ENCODE measurements at places on chromosomes 4 and X. TPM values are rescaled to one million over a fixed set of nuclear protein-coding genes. Genes with fewer than 3 reads are reported as not detected.

MGARP gene
- total RNA-seq, result not detected

GRCh38 chrX:31222946-31223345, 151.1 kb upstream of the FTHL17 start:
- DNase-seq, result no peak

LGI2 gene
- total RNA-seq, result 0.18 TPM

GRCh38 chr4:17580969-17581368, 4.0 kb downstream of the LAP3 start:
- no peak for DNase-seq

- no peak for DNase-seq
Measured at GRCh38 chr4:44679060-44679459, 840 bp downstream of the GUF1 start.

DNA sequence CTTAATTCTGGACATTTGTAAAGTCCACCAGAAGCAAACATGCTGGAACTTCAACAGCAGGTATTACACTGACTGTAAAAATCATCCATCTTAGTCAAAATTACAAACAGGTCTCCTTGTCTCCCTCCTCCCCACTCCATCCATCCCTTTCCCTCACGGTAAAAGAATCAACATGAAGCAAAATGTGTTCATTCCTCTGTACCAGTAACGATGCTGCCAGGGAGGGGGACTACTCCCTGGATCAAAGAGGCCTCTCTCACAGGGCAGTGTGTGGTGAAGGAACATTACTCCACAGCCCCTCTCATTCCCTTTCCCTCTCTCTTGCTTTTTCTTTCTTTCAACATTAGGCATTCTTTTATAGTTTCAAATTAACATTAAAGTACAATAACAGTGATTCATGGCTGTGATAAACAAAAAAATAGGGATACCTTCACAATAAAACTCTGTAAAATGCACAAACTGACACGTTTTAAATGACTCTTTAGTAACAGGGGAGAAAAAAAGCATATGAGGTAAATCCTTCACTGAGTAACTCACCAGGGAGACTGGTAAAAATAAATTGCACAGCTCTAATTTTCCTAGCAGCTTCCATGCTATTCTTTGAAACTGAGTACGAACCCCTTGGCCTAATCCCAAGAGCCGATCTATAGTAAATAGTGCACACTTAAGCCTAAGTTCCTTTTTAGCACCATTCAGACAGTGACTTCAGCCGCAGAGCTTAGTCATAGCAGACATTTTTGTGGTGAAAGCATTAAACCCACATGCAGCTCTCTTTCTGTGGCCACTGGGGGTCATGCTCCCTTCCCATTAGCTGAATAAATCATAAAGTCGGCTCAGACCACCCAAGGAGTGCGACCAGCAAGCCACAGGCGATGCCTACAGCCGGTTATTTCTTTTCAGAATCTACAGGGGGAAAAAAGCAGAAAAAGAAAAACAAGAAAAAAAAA, 215.6 kb upstream of the GYPA start:
- DNase-seq, result peak; percentile 31

GRCh38 chr4:158785718-158786117, 16.9 kb downstream of the FNIP2 start:
- no peak for DNase-seq

Measured in endothelial cell (in vitro differentiated cells).